Panc1 (cell line): ENCODE measurements at places on chromosomes 4 and X. TPM values are rescaled to one million over a fixed set of nuclear protein-coding genes. Genes with fewer than 3 reads are reported as not detected.

The ENOPH1 gene
- total RNA-seq = 34.7 TPM

The GPRASP2 gene
- total RNA-seq = 7.4 TPM

The PPP1R2C gene
- total RNA-seq = not detected

The APLN gene
- 1.1 TPM for total RNA-seq

The HTR2C gene
- total RNA-seq = not detected

The TMEM271 gene
- total RNA-seq = not detected

The MAP3K15 gene
- total RNA-seq = 4.9 TPM

The UFSP2 gene
- 17.0 TPM for total RNA-seq

The FAM47A gene
- total RNA-seq = not detected

The ADGRL3 gene
- 0.23 TPM for total RNA-seq

The SLC7A11 gene
- 6.4 TPM for total RNA-seq

The CLGN gene
- total RNA-seq = 5.4 TPM

The SSX4B gene
- 0.15 TPM for total RNA-seq

The WDFY3 gene
- total RNA-seq = 47.8 TPM

The DNASE1L1 gene
- 60.4 TPM for total RNA-seq

The TRIM75 gene
- not detected for total RNA-seq

The GNL3L gene
- total RNA-seq = 62.5 TPM

The PLRG1 gene
- 66.1 TPM for total RNA-seq

The STAG2 gene
- 94.5 TPM for total RNA-seq

The ADAM29 gene
- not detected for total RNA-seq

The SYTL5 gene
- total RNA-seq = 0.08 TPM

The SLITRK2 gene
- 0.59 TPM for total RNA-seq

The CLNK gene
- not detected for total RNA-seq

The MID1 gene
- total RNA-seq = 32.4 TPM

The PFKFB1 gene
- 0.36 TPM for total RNA-seq

The LONRF3 gene
- total RNA-seq = 13.1 TPM

The AWAT2 gene
- not detected for total RNA-seq

The IL9R gene
- total RNA-seq = 0.46 TPM
